ENCODE measurements at places on chromosomes 7 and 10.

DNA sequence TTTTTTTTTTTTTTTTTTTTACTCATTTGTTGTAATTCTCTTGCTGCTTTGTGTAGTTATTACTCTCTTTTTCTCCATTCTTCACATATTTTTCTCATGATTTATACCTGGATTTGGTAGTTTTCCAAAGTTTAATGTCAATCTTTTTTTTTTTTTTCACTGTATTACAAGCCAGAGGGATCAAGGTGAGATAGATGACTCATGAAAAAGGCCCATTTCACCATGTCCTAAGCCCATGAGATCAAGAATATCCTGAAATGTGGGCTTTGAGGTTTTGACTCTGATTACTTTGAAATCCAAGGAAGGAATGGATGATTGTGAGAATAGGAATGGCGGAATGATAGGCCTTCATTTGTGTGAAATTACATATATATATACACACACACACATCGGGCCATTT lies 31.1 kb downstream of the TAX1BP1 start:
- no peak for DNase-seq

DNA sequence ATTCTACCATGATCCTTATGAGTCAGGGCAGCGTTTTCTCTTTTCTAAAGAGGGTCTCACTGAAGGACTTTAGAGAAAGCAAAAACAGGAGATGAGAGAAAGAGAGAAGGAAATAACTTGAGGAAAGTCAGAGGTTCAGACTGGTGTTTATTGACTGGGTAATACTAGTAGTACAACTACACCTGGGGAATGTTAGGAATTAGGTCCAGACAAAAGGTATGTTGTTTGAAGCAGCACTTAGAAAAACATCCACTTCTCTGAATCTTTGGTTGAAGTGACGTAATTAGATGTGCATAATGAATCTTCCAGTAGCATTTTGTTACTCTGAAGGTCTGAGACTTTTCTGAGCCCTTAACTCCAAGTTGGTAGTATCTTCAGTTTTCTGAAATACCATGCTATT lies 380.3 kb upstream of the LRGUK start:
- no peak for DNase-seq

DNA sequence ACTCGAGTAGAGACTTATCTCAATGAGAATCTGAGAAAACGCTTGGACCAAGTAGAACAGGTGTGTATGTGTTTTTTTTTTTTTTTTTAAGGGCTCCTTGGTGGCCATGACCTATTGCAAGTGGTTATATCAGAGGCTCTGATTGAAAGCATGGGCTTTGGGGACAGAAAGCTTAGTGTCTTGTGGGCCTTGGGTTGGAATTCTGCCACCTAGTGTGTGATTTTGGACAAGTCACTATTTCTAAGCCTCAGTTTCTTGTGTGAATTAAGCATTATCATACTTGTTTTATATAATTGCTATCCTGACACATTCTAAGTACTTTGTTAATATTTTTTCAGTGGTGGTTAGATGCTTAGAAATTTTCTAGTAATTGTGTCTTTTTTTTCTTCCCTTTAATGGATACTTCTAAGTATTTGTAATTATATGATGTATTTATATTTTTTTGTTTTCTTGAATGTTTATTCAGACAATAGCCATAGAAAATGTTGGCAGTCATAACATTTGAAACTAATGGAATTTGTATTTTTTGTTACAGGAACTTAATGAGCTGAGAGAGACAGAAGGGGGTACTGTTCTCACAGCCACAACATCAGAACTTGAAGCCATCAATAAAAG lies 33.1 kb downstream of the SMC3 start:
- DNase-seq, result peak; percentile 39

DNA sequence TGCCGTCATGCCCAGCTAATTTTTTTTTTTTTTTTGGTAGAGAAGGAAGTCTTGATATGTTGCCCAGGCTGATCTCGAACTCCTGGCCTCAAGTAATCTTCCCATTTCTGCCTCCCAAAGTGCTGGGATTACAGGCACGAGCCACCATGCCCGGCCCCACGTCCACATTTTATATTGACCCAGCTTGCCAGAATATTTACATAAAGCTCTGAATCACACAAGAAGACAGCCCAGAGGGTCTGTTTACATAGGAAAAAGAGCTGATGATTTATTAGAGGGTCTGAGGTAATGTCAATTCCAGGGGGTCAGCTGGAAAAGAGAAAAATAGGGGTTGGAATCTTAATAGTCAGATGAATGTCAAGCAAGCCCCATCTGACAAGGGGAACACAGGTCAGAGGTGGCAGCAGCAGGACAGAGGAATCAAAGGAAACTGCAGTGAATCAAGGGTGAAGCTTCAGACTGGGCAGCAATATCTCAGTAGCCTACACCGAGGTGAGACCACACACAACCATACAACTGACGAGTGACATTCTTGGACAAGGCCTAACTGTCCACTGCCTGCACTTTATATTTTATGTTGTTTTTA lies 15.8 kb upstream of the SLF2 start:
- DNase-seq, result no peak

DNA sequence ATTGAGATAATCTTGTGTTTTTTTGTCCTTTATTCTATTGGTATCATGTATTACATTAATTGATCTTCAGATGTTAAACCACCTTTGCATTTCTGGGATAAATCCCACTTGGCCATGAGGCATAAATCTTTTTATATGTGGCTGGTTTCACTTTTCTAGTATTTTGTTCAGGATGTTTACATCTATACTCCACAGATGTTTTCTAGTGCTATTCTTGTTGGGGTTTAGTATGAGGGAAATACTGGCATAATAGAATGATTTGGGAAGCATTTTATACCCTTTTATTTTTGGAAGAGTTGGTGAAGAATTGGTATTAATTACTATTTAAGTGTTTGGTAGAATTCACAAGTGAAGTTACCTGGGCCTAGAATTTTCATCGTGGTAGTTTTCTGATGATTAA lies 41.8 kb upstream of the CCNY start:
- no peak for DNase-seq

DNA sequence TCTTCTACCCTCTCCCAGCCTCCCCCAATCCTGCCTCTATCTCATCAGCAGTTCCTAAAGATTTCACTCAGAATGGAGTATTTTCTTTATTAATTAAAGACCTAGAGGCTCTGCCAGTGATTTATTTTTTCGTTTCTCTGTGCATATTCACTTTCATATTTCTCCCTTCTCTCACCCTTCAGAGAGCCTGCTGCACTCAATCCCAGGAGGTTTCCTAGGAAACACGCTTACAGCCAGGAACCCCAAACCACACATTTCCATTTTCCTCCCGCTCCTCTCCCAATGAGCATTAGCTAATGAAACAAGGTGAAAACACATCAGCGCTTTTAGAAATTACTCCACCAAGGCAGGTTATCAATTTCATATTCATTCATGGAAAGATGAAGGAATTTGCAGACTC lies 180.2 kb downstream of the FRMD4A start:
- DNase-seq, result no peak
